ENCODE measurements at places on chromosomes 1 and 21. TPM values are rescaled to one million over a fixed set of nuclear protein-coding genes. Genes with fewer than 3 reads are reported as not detected.

GRCh38 chr1:95309031-95309471, 75.0 kb downstream of the RWDD3 start:
- DNase-seq, result no peak

- no peak for DNase-seq
Measured at GRCh38 chr1:186188004-186188539, 187.0 kb downstream of the TPR start.

- DNase-seq, result no peak
Measured at GRCh38 chr1:76281306-76281705, 206.8 kb downstream of the ST6GALNAC3 start.

DNA sequence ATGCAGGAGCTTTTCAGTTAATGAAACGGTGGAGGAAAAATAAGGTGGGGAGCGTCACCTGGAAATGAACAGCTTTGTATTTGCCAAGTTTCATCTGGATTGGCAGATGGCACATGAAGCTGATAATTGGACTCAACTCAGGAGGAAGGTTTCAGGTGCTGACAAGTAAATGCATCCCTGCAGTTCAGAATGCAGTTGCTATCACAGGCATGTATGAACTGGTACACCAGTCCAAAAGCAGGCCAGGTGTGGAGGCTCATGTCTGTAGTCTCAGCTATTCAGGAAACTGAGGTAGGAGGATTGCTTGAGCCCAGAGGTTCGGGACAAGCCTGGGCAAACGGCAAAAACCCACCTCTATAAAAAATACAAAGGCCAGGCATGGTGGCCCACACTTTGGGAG, 15.5 kb downstream of the DEGS1 start:
- DNase-seq, result peak; percentile 18

- no peak for DNase-seq
Measured at GRCh38 chr1:227765261-227766014, 30.2 kb downstream of the SNAP47 start.

- DNase-seq, result no peak
Measured at GRCh38 chr1:180945551-180945950, 32.9 kb downstream of the KIAA1614 start.

DNA sequence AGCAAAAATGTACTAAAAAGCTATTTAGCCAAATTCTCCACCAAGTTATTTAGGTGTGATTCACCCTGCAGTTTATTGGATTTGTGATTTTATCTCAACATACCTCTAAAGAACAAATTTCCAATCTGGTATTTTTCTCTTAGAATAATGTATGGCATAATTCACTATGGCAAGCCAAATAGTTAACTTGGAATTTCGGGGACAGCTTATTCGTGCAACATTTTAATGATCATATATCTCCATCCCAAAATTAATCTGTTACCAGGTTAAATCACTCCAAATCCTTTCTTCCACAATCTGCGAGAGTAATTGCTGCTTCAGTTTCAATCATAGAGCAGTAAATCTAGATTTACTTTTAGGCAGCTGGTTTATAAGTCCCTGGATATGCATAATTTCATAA, 53.4 kb downstream of the ERICH3 start:
- no peak for DNase-seq

DNA sequence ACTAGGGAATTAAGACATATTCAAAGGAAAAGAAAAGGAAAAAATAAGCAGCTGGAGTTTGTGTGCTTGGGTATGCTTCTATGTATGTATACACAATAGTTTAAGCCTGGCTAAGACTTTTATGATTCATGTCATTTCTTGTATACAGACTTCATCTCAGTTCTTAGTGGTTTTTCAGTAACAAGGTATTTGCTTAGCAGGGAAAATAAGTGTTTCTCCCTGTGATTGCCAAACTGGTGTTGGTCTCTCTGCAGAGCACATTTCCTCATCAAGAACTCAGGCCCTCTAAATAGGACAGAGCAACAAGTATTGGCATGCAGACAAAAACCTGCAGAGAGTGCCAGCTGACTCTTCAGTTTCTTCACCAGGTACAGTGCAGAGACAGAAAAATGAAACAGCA, 484.4 kb upstream of the ZRANB2 start:
- DNase-seq, result no peak

DNA sequence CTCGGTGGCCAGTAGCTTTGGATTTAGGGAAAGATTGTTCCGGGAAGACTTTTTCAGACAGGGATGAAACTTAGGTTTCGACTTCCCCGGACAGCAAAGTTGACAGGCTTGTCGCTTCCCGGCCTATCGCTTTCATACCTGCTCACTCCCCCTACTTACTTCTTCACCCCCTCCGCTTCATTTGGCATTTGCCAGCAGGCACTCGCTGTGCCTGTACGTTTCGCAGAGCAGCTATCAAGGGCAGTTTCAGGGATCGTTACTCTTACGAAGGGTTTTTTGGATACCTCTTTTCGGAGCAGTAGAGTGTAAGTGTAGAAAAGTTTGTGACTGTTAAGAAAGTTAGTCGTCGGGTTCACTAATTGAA, 393 bp downstream of the BLZF1 start:
- no peak for DNase-seq

GRCh38 chr1:212902054-212902453, 44.0 kb downstream of the FLVCR1 start:
- no peak for DNase-seq

DNA sequence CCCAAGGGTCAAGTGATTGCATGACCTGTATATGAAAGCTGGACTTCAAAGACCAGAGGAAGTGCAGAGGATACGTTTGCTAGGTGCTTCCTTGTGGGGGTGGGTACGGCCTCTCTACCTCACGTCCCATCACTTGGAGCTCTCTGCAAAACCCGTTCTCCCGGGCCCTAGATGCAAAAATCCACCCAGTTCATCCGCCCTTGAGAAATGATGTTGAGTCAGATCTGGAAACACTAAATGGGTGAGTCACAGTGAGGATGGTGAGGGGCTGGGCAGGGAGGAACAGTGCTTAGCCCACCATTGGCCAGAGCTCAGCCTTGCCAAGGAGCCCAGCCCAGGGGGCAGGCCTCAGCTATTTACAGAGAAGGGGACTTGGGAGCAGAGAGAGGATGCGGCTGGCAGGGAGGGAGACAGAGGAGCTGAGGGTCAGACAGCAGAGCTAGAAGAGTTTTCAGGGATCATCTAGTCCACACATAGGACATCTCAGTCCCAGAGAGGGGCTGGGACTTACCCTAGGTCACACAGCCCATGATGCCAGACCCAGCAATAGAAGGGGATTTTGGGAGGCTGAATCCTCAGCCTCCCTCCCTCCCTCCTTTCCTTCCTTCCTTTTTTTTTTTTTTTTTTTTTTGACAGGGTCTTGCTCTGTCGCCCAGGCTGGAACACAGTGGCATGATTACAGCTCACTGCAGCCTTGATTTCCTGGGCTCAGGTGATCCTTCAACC, 14.6 kb downstream of the ARHGEF10L start:
- no peak for DNase-seq

GRCh38 chr1:35569936-35570335, 3.2 kb upstream of the TFAP2E start:
- no peak for DNase-seq

- DNase-seq, result no peak
Measured at GRCh38 chr1:172480431-172480830, 36.6 kb upstream of the PIGC start.

DNA sequence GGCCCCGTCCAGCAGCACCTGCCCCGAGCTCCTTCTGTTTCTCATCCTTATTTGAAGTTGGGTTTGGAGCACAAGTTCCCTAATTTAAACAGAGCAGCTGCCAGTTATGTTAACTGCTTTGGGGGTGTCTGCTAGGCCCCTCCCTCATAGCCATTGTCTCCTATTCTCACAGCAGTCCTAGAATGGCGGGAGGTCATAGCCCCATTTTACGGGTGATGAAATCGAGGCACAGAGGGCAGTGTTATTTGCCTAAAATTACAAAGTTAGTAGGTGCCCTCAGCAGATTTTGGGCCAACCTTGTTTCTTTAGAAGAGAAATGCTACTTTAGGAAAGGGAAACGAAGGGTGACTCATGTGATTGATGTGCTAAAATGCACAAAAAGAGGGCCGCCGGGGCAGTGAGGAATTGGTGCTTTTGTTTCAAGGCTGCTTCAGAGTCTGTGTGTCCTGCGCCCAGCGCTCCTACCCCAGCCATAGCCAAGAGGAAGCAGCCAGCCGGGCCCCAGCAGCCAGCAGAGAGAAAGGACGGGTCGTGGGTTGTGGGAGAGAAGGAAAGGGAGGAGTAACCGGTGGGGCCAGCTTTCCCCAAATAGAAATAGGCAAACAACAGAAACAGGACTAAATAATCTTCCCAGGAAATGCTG, 13.0 kb downstream of the VANGL1 start:
- no peak for DNase-seq

GRCh38 chr1:167418391-167418790, 99.9 kb downstream of the CD247 start:
- no peak for DNase-seq

GRCh38 chr1:189868021-189868420, 609.6 kb downstream of the BRINP3 start:
- no peak for DNase-seq

- peak; percentile 61 for DNase-seq
Measured at GRCh38 chr21:45595574-45596295, 47.8 kb upstream of the PCBP3 start.

DNA sequence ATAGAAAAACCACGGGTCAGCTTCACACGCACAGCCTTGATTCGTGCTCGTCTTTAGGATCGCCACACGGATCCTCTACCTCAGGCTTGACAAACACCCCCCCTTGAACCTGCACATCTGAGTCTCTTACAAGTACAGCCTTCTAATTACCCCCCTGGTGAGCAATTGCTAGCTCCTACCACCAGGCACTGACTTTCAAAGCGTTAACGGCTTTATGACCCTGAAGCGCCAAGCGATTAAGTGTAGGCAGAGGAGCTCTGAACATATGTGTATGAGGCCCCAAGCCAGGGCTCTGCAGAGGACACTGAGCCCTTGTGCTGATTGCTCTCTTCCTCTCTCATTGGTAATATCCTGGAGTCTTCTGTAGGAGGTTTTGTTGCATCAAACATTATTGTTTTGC, 55.7 kb upstream of the EPHA8 start:
- no peak for DNase-seq

- DNase-seq, result no peak
Measured at GRCh38 chr1:171397851-171398469, 84.0 kb downstream of the FMO4 start.

GRCh38 chr1:7140251-7140650, 355.0 kb downstream of the CAMTA1 start:
- no peak for DNase-seq

DNA sequence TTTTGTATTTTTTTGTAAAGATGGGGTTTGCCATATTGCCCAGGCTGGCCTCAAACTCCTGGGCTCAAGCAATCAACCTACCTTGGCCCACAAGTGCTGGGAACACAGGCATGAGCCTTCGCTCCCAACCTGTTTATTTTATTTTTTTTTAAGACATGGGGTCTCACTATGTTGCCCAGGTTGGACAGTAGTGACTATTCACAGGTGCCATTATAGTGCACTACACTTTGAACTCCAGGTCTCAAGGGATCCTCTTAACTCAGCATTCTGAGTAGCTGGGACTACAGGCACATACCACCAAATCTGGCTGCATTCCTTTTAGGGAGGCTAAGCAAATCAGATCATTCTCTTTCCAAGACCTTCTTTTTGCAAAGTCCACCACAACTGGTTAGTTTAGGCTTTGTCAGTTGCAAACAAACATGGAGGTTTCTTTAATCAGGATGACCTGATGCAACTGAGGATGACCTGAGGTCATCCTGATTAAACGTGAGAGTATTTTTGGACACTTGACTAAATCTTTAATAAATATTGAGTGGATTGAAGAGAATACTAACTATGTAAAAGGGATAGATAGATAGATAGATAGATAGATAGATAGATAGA, 30.0 kb upstream of the RALGPS2 start:
- DNase-seq, result no peak

DNA sequence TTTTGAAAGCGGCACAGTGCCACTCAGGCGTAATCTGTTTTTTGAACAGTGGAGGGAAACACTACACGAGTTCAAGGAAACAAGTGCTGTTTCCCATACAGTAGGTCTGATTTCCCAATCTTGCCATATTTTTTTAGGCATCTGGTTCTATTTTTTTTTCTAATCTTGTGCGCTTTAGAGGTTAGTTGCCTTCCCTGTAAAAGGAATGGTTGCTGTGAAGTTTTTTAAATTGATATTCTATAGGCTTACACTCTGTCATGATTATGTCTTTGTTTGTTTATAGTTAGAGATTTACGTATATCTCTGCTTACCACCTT, 1.2 kb downstream of the NASP start:
- no peak for DNase-seq

Gene CHI3L2
- total RNA-seq, result 7.9 TPM

Gene PRDM16
- total RNA-seq, result 21.1 TPM

Gene B3GALT2
- 0.88 TPM for total RNA-seq

Gene KIF14
- 0.32 TPM for total RNA-seq

Gene KCNJ10
- total RNA-seq, result 0.19 TPM

Gene CD5L
- 0.37 TPM for total RNA-seq

Gene FUBP1
- total RNA-seq, result 90.7 TPM

Gene TSPEAR
- total RNA-seq, result 0.48 TPM

Gene SH2D5
- total RNA-seq, result 0.14 TPM

Gene ZC3H12A
- 7.7 TPM for total RNA-seq

Gene SEMA6C
- total RNA-seq, result 6.9 TPM

Gene ARHGAP29
- total RNA-seq, result 51.3 TPM

Gene HSPB7
- 588 TPM for total RNA-seq
